ENCODE measurements at places on chromosomes 3 and 15.

- no peak for DNase-seq
Measured at GRCh38 chr3:161212906-161213305, 8.2 kb upstream of the NMD3 start.

GRCh38 chr15:58222679-58223078 is 84.5 kb downstream of the AQP9 start:
- DNase-seq = no peak

- no peak for DNase-seq
Measured at GRCh38 chr15:62549345-62549970, 384.4 kb upstream of the C2CD4B start.

GRCh38 chr15:58420579-58421043 is 11.2 kb upstream of the LIPC start:
- no peak for DNase-seq

DNA sequence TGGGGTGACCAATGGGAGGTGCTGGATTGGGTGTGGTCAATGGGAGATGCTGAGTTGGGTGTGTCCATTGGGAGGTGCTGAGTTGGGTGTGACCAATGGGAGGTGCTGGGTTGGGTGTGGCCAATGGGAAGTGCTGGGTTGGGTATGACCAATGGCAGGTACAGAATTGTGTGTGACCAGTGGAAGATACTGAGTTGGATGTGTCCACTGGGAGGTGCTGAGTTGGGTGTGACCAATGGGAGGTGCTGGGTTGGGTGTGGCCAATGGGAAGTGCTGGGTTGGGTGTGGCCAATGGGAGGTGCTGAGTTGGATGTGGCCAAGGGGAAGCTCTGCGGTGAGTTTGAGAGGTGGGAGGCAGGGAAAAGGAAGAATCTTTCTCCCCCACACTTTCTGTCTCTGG is 250.0 kb upstream of the PROK2 start:
- DNase-seq = no peak

DNA sequence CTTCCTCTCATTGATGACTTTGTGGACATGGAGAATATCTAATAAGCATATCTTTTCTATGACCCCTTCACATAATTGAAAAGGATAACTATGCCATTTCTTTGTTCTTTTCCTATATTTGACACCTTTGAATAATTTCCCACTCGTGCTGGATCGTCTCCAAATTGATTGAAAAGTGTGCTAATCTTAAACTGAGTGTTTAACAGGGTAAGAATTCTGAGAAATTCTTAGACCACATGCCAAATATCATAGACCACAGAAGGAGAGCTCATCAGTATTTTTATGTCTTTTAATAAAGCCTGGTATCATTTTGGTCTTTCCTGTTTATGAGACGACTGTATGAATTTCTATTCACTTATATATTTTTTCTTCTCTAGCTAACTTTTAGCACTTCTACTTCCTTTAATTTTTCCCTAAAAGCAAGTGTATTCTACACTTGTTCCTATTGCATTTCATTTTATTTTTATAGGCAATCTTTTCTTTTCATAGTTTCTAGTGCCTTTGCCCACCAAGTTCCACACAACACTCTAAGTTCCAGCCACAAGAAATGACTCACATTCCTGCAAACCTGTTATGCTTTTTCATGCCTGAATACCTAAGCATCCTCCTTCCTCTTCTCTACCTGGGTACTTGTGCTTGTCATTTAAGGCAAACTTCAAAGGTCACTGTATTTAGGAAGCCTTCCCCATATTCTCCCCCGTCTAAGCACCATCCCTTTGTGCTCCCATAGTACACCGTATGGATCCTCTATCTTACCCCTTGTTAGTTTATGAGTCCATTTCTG is 30.1 kb downstream of the KBTBD8 start:
- no peak for DNase-seq

DNA sequence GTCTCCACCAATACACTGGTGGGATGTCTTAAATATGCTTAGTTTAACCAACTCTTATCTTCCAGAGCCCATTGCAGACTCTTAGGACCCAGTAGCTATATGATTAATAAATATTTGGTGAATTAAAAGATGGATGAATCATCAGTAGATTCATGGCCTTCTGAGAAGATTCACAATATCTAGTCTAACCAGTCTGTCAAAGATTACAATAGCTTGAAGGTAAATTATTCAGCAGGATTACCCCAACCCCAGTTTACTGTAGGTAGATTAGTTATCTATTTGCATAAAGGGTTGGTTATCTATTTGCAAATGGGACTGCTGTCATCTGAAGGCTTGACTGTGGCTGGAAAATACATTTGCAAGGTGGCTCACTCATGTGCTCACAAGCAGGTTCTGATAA is 239.4 kb upstream of the THRB start:
- no peak for DNase-seq

DNA sequence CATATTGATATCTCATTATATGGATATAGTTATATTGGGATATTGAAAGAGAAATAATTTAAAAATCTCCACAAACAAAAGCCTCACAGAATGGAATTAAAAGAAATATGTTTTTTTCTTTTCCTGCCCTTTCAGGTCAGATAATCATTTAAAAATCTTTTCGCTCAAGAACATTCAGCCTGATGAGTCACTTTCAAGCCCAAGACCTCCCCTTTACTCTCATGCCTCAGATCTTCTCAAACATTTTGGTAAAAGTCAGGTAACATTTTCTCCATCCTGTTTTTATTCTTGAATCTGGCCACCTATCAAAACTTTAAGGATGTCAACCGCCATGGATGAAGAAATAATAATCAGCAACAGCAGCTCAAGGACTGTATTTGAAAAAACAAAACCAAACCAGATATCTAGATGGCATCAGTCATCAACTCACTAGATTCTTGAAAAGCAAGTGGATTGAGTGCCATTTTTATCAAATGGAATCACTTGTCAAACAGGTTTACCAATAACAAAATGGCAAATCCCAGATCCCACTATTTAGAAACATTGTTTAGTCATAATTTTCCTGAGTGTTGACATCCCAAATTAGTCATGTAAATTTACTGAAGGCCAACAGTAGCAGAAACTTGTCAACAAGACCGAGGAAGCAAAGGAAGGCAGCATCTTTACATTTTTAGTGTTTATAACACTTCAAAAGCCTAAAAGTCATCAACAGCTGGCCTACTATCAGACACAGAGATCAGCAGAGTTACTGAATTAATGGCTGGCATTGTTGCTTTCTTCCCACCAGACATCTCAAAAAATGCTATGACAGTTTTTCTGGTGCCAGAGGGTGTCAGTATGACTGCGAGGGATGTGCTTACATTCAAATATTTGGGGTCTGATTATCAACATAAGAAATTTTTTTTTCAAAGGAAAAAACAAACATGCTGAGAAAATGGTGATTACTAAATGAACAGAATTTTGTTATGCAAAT is 444.7 kb downstream of the MAGI1 start:
- DNase-seq = no peak

- DNase-seq = no peak
Measured at GRCh38 chr15:93088981-93089726, at the start of gene RGMA. TSS of gene RGMA (minus strand) at chr15:93089211. CDS start at chr15:93088932, 279 bp downstream.

GRCh38 chr15:40785164-40785563 is 15.4 kb downstream of the C15orf62 start:
- DNase-seq = no peak

DNA sequence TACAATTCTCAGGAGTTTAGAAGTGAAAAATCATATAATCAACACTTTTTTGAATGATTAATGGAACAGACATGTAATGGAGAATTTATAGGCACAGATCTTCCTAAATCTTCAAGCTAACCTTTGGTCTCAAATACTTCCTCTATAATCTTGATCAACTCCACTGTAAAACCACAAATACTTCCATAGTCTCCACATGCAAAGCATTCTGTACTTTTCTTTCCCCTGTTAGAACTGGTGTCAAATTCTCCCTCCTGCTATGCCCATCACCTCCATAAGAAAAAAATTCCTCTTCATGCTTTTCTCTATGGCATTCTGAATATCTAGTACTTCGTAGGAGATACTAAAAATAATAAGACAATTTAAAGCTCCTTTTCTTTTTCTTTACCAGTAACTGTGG is 214.3 kb downstream of the ADAMTS9 start:
- DNase-seq = no peak

GRCh38 chr15:59349680-59350420 is 22.8 kb downstream of the MYO1E start:
- DNase-seq = no peak

DNA sequence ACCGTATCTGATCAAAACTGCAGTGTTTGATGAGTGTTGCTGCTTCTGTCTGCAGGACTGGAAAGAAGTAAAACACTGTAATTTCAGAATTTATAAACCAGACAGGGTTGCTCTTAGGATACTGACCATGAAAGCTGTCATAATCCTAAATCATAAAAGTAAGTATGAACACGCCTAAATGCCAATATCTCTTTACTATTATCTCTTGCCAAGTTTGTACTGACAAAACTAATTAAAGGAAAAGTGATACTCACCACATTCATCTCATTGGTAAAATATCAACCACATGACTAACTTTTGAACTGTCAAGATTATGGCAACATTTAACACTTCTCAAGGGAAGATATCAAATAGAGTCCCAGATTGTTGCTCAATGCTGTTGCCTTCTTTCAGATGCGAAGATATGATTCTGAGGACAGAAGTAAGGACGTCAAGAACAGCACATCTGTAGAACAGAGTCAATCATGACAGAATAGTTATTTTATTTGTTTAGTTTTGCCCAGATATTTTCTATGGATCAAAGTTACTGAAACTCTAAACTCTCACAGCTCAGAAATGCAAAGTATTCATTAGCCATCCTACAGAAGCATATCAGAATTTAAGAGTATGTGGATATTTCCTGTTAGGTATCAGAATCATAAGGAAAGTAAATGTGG is 61.4 kb upstream of the COL8A1 start:
- DNase-seq = no peak

DNA sequence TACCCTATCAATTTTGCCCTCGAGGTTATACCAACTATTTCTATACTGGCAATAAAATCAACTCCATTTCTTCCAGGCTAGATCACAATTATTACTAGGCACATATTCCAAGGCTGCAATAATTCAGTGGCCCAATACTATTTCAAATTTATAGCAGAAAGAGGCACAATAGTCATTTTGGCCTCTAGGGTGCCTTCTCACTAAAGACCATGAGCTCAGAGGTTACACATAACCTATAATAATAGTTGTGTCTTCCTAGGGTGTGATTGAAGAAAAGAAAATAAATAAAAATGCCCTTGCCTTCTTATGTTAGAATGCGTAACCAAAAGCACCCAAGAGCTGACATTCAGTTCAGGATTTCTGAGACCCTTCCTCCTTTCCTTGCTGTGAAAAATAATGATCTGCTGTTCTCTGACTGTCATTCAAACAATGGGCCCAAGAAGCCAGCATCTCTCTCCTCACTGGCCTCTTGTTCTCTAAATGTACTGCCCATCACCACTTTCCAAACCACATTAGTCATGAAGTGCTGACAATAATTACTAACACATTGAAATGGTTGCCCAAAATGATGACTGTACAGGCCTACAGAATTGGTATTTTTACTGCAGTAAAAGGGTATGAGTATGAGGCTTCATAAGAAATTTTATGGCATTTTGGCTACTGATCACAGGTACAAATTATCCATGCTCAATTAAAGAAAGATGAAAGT is 244.8 kb downstream of the LRRN1 start:
- DNase-seq = no peak

DNA sequence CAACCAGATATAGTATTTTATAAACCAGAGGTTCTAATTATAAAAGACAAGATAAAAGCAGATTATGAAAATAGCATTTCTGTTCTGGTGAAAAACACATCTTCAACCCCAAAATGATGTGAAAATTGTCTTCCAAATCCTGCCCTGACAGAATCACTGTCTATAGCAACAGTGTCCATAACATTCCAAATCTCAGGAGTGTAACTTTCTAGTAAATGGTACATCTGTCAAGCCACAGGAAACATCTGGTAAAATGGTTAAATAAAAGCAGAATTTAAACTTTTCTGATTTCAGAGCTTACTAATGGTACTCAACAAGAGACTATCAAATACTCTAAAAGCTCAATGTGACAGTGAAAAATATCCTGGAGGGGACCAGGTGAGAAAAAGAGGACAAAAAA is 60.5 kb downstream of the VGLL4 start:
- no peak for DNase-seq

DNA sequence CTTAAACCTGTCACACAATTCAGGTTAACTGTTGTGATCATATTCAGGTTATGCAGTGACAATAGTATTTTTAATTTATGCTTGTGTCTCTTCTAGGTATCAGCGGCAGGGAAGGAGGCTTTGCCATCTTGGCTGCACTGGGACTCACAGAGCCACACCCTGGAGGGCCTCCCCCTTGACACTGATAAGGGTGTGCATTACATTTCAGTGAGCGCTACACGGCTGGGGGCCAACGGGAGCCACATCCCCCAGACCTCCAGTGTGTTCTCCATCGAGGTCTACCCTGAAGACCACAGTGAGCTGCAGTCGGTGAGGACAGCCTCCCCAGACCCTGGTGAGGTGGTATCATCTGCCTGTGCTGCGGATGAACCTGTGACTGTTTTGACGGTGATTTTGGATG is 23.6 kb upstream of the BSN start:
- DNase-seq = no peak

DNA sequence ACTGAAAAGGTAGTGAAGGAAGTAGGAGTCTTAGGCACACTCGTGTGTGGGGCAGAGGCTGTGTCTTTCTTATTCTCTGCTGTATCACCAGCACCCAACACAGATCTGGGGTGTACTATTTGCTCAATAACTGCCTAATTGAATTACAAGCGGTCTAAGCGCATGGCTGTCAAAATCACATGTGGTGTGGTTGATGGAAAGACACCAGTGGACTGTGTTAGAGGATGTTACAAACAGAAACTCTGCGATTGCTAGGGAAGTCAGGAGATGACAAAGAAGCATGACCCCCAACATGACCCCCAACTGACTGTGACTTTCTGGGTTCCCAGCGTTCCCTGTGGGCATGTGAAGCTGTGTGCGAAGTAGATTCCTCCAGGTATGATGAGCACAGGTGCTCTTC is 32.0 kb downstream of the ATG7 start:
- no peak for DNase-seq

DNA sequence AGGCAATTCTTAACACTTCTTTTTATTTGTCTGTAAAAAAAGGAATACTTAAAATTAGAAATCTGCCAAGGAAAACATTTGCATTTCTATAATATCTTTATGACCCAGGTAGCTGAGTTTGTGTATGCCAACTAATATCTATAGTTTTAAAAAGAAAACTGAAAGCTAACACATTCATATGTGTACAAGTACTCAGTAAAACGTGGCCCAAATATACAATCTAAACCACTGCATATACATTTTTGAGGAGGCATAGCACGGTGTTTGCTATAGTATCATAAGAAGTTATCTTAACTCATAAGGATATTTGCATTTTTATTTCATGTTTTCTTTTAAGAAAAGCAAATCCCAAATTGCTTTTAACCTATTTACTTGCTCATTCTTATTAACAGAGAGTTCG is 172.7 kb downstream of the ZBTB20 start:
- no peak for DNase-seq

- DNase-seq = no peak
Measured at GRCh38 chr15:29021857-29022256, 136.1 kb downstream of the APBA2 start.

All from NCI-H1105 (cell line).